ENCODE measurements at places on chromosomes 4 and X.

- DNase-seq, result no peak
Measured at GRCh38 chr4:10175626-10176025, 59.0 kb upstream of the WDR1 start.

DNA sequence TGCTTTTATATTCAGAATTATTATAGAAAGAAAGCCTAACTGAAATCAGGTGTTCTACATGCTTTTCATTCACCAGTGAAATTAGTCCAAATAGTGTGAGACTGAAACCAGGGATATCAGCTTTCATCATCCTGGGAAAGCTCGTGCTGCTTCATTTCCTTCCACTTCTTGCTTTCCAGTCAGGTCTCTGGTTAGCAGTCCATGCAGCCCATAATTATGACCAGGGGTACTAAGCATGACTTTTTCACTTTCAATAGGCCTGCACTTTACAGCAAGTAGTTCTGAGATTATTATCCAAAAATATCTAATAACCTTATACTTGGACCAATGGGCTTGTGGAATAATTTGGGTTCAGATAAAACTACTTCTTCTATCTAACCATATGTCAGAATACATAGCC, 673.2 kb upstream of the MAGEB2 start:
- no peak for DNase-seq

- no peak for DNase-seq
Measured at GRCh38 chrX:152733261-152733975, at the start of the genes CSAG1 and MAGEA12. CSAG1 (minus strand) TSS chrX:152733721; CDS start chrX:152732460, 1,261 bp downstream. MAGEA12 (plus strand) TSS chrX:152733757; CDS start chrX:152736162, 2,405 bp downstream.

DNA sequence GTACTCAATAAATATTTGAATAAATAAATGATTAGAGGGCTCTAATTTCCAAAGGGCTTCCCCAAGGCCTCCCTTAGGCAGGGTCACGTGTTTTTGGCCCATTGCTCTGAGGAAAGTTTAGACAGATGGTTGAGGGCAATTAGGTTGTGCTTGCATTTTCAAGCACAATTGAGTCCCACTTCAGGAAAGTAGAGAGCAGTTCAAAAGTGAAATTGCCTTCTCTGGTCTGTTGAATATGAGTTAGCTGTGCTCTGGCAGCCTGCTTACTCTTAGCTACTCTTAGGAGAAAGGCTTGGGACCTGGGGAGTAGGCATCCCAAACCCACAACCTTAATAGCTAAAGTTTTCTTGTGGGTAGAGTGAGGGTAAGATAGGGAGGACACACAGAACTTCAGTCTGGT, 9.0 kb upstream of the DRP2 start:
- DNase-seq, result no peak

- no peak for DNase-seq
Measured at GRCh38 chr4:178955614-178956013, 1513.4 kb upstream of the AGA start.

DNA sequence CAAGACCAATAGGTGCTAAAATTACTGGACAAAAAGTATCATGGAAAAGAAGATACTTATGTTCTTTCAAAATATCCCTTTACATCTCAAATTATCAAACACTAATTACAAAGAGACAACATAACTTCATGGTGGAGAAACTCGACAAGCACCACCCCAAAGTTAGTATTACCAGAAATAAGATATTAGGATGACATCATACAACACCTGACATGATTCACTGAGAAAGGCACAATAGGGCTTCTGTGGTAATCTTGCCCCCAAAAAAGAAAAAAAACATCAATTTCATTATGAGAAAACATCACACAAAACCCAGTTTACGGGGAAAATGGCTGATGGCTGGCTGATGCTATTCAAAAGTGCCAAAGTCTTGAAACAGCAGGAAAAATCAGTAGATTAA, 1781.7 kb upstream of the PCDH10 start:
- no peak for DNase-seq

- no peak for DNase-seq
Measured at GRCh38 chr4:101199507-101200285, 147.6 kb downstream of the PPP3CA start.

DNA sequence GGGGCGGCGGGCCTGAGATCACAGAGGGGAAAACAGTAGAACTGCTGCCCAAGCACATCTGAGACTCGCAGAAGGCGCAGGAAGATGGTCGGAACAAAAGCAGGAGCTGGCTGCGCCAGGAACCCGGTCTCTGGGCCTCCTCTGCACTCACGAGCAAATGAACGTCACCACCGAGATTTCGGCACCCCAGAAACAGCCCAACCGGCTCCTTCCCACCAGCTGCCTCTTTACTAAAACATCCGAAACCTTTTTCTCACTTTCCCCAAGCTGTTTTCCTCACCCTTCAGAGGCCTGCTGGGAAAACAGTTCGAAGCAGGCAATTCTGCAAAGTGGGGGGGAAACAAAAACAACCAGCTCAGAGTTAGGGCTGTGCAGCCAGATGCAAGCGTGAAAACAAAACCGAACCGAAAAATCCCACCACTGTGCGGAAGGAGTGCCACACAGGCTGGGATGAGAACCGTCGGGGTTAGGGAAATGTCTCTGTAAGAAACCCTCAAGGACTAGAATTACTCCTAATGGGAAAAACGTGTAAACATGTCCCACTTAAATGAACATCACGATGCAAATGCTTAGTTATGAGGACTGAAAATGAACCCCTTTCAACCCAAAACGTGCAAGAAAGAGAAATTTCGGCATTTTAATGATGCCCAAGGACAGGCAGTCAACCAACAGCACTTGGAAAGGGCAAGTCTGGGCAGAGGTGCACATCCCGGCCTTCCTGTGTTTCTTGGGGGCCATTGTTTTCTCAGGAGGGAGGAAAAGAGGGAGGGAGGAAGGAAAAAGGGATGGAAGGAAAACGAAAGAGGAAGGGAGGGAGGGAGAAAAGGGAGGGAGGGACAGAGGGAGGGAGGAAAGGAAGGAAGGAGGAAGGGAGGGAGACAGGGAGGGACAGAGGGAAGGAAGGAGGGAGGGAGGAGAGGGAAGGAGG, 15.8 kb downstream of the DHRSX start:
- no peak for DNase-seq

DNA sequence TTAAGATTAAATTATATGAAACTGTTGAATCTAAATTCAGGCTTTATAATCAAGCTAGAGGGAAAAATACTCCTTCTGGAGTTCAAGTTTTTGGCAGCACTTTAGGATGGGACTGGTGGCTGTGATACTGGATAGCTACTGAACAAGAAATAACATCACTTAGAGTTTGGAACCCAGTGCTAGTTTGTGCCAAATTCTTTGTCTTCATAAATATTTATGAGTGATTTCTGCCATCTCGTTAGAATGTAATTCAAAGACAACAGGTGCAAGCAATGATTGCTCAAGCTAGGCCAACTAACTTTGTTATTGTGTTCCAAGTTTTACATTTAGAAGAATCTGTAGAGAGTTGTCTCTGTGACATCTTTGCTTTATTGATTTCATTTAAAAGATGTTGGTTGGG, 417.9 kb downstream of the FAT4 start:
- DNase-seq, result no peak

DNA sequence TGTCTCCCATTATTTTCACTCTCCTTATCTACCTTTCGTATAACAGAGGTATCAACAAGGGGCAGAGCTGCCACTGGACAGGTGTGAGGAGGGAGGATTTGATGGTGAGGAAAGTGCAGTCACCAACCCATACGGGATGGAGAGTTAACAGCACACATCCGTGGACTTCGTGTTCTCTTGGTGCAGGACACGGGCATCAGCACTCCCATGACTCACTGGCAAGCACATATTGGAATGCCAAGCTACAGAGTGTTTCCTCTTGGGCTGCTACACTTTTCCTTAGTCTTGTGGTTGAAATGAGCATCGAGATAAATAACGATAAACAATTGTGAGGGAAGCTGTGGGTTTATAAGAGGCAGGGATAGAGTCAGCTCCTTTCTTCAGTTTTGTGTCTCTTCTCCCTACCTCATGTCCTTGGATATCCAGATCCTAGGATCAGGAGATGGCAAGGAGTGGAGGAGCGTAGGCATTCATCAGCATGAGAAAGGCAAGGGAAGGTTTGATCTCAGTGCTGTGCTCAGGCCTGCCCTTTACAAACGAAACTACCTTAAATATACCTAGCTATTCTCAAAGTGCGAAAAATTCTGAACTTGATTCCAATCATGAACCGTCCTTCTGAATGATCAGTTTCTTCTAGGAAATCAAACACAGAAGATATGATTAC, 96.3 kb downstream of the ZNF827 start:
- no peak for DNase-seq

GRCh38 chrX:132367984-132368383, 120.9 kb downstream of the MBNL3 start:
- no peak for DNase-seq

DNA sequence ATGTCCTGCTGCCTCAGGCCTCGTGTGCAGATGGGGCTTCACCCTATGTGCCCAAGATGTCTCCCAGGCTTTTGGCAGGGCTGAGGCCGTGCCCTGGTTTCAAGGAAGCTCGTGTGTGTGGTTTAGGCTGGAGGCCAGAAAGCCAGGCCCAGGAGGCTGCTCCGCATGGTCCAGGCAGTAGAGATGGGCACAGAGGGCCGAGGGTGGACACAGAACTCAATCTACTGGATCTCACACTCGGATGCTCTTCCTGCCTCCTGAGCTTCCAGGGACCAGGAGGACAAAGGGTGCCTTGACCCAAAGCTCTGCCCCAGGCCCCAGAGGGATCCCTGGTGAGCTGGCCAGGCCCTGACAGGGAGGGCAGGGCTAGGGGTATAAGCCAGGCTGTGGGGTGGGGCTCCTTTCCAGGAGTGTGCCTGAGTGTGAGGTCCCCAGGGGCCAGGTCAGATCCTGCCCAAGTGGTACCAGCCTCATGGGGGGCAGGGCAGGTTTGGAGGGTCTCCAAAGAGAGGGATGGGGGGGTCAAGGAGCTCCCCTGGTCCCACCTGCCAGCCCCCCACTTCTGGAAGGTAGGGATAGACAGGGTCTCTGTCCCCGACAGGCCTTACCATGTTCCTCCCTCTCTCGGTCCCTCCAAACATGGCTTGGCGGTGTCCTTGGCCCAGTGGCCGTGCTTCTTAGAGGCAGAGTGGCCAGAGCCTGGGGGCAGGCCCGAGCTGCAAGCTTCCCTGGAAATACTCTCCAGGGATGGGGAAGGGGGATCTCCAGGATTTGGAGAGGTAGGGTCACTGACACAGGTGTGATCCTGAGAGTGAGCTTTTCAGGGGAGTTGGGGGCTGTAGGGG, 23.8 kb downstream of the HTRA3 start:
- DNase-seq, result no peak

GRCh38 chr4:174394915-174395314, 111.2 kb downstream of the CEP44 start:
- peak; percentile 48 for DNase-seq

DNA sequence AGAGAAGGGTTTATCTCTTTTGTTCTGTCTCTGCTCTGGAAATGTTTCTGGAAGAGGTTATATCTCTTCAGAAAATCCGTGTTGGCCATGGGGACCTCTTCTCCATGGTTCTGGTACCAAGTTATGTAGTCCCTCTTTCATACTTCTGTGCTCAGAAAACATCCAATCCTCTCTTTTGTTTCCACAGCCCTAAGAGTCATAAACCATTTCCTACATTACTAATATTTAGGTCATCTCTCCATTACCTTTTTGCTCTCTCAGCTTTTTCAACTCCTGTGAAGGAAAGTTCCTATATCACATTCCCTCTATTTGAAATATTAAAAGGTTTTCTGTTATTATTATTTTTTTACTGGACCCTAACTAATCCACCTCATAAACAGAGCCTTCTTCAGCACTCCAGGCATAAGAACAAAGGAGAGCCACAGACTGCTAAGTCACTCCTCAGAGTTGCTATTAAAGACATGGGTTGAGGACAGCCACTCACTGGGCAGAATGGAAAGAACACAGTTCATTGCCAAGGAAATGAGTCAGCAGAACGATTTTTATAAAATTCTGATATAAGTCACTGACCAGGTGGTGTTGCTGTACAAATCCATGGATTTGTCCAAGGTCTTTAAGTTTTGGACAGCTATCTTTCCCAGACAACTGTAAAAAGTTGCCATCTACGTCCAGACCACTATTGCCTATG, 122.4 kb upstream of the NPY2R start:
- no peak for DNase-seq

DNA sequence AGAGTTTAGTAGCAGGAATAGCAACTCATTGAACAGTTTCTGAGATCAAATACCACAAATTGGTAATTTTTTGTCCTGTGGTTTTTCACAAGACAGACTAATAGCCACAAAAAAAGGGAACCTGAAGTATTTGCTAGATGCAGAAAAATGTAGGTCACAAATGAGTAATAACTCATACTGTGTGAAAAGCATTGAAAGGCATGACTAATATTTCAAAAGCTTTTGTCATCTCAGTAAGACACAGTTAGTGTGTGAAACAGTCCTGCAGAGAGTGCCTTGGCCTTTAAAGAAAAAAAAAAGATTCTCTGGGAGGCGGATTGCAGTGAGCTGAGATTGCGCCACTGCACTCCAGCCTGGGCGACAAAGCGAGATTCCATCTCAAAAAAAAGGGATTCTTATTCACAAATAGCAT, 31.4 kb upstream of the SLC25A31 start:
- peak; percentile 14 for DNase-seq

GRCh38 chr4:108034565-108034964, 44.9 kb downstream of the HADH start:
- no peak for DNase-seq

- no peak for DNase-seq
Measured at GRCh38 chr4:120432301-120432860, 365.7 kb upstream of the MAD2L1 start.

Data from ACHN (cell line).